Suprapubic skin (tissue), 4 donors: ENCODE measurements at places on chromosomes 6 and 20. TPM values are rescaled to one million over a fixed set of nuclear protein-coding genes. Genes with fewer than 3 reads are reported as not detected.

DNA sequence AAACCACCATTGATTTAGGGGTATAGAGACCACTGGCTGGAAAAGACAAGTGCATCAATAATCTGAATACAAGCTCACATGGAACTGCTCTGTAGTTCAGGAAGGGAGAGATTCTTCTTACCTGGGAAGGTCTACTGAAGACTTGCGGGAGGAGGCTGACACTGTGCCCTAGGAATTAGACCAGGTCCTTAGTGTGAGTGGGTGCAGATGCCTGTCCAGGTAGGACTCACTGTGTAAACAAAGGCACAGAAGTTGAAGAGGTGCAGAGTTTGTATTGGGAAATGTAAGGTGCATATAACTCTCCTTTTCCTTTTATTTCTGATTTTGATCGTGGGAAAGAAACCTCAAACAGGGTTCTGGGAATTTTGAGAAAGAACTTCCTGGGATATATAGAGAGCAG, 66.8 kb downstream of the DAAM2 start:
- H3K4me1 ChIP-seq = no peaks in the 10 kb centered on the region
- H3K36me3 ChIP-seq = peaks cover 15% of the 10 kb centered on the region
- no peak overlapping the region for H3K4me3 ChIP-seq
- H3K27me3 ChIP-seq = no peaks in the 10 kb centered on the region

DNA sequence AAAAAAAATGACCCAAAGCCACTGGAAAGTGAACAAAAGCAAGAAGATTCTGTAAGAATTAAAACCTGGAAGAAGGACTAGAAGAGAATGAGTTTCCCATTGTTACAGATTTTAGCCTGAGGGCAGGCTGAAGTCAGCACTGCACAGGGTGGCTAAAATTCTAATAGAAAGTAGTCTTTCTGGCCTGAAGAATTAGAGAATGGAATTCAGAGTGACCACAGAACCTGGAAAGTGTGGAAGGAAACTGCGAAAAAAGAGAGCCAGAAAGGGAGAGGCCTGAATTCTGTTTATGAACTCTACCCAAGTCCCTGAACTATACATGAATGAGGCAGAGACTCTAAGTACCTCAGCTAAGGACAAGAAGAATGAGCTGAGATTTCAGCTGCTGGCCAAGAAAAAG, 38.9 kb upstream of the FILIP1 start:
- no peaks in the 10 kb centered on the region for H3K4me1 ChIP-seq
- DNase-seq = no peak
- no peaks in the 10 kb centered on the region for H3K27me3 ChIP-seq
- H3K27ac ChIP-seq = no peak overlapping the region

DNA sequence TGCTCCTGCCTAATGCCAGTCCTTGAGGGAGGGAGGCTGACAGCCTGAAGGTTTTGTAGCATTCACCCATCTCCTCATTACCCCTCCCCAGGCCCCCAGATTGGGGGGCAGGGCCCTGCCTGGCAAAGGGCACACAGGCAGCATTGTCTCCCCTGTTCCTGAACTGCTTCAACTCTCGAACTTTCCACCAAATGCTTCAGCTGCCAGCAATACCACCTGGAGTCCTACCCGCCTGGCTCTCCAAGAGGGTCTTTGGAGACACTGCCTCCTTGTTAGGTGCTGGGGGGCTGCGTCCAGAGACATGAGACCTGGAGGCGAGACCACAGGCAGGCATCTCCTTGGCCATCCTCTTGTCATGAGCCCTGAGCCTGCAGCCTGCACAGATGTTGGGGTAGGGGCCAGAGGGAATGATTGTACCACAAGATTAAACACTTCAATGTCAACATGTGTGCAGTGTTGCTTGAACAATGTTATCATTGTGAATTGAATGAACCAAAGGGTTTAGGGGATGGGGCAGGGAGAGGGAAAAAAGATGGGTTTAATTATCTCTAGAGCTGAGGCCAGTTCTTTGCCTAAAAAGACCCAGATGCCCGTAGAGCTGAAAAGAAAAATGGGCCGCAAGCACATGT, 25.0 kb downstream of the BMP7 start:
- DNase-seq = no peak
- H3K4me1 ChIP-seq = peaks cover 27% of the 10 kb centered on the region
- H3K4me3 ChIP-seq = no peak overlapping the region

DNA sequence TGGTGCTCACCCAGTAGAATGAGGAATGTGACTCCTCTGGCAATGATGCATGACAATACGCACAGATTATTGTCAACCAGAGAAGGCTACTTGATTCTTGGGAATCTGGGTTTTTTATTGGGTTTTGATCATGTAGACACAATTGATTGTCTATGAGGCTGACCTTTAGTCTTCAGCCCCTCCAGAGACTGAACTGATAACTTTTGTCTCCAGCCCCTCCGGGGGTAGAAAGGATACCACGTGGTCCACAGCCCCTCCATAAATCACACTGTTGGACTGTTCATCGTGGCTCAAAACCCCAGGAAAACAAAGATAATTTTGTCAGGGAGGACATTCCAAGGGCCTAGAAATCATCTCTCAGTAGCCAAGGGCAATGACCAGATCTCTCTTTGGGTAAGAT, 57.5 kb upstream of the ADGRF5 start:
- H3K4me1 ChIP-seq = peaks cover 5% of the 10 kb centered on the region
- H3K27me3 ChIP-seq = no peaks in the 10 kb centered on the region
- no peak for DNase-seq
- H3K36me3 ChIP-seq = no peaks in the 10 kb centered on the region
- no peak overlapping the region for H3K27ac ChIP-seq

DNA sequence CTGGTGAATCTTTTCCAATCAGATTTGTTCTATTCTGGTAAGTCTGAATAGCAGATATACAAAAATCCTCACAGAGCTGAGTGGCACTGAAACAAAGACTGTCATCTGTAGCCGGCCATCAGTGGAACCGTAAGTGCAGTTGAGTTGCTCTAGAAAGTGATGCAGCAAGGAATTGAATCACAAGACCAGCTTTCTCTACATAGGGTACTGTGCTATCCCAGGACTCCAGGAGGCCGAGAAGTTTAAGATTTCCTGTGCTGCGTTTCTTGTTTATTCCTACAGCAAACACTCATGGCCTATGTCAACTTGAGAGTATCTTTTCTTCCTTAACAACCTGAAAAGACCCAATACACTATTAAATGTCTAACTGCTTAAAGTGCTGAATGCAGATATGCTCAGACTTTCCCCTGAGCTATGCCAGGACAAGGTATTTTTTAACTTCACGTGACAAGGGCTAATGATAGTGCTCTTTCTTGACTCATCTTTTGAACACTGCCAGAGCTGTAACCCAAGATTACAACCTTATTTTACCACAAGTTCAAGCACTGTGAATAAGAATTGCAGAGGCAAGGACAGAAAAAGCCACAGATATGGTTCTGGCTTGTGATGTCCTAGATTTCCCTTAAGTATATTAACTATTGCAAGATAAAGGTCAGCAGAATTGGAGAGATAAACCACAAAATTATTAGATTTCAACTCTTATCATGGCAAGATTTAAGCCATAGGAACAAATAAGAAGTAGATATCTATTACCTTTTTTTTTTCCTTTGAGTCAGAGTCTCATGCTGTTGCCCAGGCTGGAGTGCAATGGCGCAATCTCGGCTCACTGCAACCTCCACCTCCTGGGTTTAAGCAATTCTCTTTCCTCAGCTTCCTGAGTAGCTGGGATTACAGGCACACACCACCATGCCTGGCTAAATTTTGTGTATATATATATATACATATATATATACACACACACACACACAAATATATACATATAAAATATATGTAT, 71.6 kb downstream of the GJA1 start:
- no peak overlapping the region for H3K4me3 ChIP-seq
- H3K27ac ChIP-seq = no peak overlapping the region
- no peaks in the 10 kb centered on the region for H3K27me3 ChIP-seq
- no peak for DNase-seq
- no peaks in the 10 kb centered on the region for H3K36me3 ChIP-seq

BFSP1 gene
- 1.7 TPM for total RNA-seq

FABP7 gene
- total RNA-seq = 11.8 TPM

NOTCH4 gene
- total RNA-seq = 5.3 TPM

DDX27 gene
- 40.5 TPM for total RNA-seq

DNA sequence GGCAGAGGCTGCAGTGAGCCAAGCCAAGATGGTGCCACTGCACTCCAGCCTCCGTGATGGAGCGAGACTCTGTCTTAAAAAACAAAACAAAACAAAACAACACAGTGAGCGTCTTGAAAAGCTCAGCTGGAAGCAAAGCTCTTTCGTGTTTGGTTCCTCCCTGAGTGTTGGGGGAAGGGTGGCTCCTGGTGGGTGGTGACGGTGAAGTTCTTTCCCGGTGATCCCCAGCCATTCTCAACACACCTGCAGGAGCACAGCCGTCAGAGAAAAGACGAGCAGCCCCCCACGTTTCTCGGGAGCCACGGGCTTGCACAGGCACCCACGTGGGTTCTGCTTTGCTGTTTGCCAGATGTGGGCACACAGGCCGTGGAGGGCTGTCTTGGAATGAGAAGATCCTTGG, 3.2 kb downstream of the BHLHE23 start:
- H3K27me3 ChIP-seq = peaks cover 100% of the 10 kb centered on the region
- no peak for DNase-seq
- H3K4me1 ChIP-seq = peaks cover 30% of the 10 kb centered on the region
- H3K4me3 ChIP-seq = no peak overlapping the region
- no peaks in the 10 kb centered on the region for H3K36me3 ChIP-seq

SAMHD1 gene
- 52.4 TPM for total RNA-seq

SDC4 gene
- total RNA-seq = 255 TPM

IL22RA2 gene
- not detected for total RNA-seq

GRCh38 chr6:109183109-109183650, 87.9 kb downstream of the CEP57L1 start:
- H3K4me3 ChIP-seq = no peak overlapping the region
- DNase-seq = no peak
- no peaks in the 10 kb centered on the region for H3K27me3 ChIP-seq
- no peak overlapping the region for H3K27ac ChIP-seq

DNA sequence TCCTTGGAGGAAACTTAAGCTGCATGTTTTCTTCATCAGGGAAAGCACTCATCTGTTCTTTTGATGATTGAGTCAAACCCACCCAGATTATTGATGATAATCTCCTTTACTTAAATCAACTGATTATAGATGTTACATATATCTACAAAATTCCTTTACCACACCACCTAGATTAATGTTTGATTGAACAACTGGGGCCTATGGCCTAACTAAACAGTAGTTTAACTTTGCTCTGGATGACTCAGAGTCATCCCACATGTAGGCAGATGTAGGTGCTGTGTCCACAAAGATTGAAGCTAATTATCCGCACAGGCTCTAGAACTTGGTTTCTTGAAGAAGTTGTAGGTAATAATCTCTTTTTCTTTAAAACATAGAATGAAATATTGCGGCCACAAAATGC, 42.2 kb downstream of the PKIB start:
- H3K4me1 ChIP-seq = no peaks in the 10 kb centered on the region
- DNase-seq = no peak
- no peak overlapping the region for H3K27ac ChIP-seq
- no peaks in the 10 kb centered on the region for H3K36me3 ChIP-seq
- no peak overlapping the region for H3K4me3 ChIP-seq

LY6G6C gene
- 366 TPM for total RNA-seq

SLC22A16 gene
- not detected for total RNA-seq

DNA sequence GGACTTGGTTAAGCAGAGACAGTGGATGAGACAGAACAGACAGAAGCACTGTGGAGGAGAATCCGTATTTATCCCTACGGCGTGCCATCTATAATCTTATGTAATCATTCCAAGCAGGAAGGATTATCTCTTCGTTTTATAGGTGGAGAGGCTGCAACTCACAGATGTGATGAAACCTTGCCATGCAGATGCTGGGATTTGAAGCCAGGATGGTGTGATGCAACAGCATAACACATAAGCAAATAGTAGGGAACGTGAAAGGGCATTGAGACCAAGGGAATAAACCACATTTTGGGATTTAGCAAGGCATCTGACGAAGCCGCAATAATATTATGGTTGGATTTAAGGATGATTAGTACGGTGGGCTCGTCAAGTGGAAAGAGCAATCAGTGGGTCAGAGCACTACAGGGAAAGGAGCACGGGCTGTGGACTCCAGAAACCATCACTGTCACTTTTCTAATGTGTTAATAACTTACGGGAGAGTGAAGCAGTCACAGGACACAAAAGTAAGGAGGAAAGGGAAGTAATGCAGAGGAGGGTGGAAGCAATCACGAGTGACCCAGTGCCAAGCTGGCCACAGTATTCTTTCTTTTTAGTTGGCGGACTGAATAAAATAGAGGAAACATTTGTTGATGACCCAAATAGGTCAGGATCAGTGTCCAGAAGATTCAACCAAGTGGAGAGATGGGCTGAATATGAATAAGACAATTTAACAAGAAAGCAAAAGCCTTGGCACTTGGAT, 119.6 kb upstream of the EDN1 start:
- no peak for DNase-seq
- H3K27me3 ChIP-seq = no peaks in the 10 kb centered on the region
- H3K4me1 ChIP-seq = peaks cover 4% of the 10 kb centered on the region
- no peak overlapping the region for H3K27ac ChIP-seq

DNA sequence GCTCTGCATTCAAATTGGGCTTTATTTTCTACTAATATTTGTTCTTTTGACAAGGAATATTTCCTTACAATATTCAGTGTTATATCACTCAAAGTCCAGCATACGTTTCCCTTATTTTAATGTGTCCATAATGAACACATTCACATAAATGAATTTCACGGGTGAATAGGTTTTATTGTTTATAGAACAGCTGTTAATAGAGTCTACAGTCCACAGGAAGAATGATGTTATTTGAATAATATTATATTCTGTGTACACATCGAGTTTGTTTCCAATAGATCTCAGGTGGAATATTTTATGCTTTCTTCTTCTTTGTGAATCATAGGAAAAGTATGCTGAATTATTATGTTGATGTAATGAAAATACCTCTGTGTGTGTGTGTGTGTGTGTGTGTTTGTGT, 582.4 kb downstream of the CDH26 start:
- H3K4me3 ChIP-seq = no peak overlapping the region
- no peak overlapping the region for H3K27ac ChIP-seq
- no peak for DNase-seq

- H3K4me1 ChIP-seq = peaks cover 24% of the 10 kb centered on the region
- peak; percentile 74 for DNase-seq
- H3K27ac ChIP-seq = no peak overlapping the region
- no peaks in the 10 kb centered on the region for H3K36me3 ChIP-seq
- no peak overlapping the region for H3K4me3 ChIP-seq
These were observed 3.3 kb upstream of the ULBP1 start for GRCh38 chr6:149960488-149960887.
